ENCODE measurements at places on chromosomes 4 and X. TPM values are rescaled to one million over a fixed set of nuclear protein-coding genes. Genes with fewer than 3 reads are reported as not detected.

GRCh38 chr4:151940291-151940690, 179.5 kb upstream of the GATB start:
- DNase-seq = no peak

- peak; percentile 40 for DNase-seq
These were observed 25.1 kb upstream of the APLN start for GRCh38 chrX:129679901-129680300.

DNA sequence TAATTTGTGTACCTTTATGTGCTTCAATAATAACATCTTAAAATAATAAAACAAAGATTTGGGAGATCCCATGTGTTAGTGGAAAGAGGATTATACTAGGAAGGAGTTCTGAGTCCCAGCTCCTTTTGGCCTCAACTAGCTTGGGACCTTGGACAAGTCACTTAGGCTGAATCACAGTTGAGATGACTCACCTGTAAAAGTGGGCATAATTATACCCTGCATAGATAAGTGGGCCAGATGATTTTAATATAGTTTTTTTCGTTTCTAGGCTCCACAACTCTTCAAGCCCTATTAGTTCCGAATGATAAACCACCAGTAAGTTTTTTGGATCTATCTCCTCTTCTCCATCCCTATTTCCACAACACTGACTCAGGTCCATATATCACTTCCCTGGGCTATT, 131.8 kb downstream of the ENOX2 start:
- DNase-seq = peak; percentile 80

GRCh38 chrX:100477467-100477866, 67.4 kb upstream of the PCDH19 start:
- DNase-seq = no peak

- DNase-seq = peak; percentile 76
These were observed at the start of gene GABRQ for GRCh38 chrX:152637649-152638442. TSS of gene GABRQ (plus strand) at chrX:152637895. CDS start at chrX:152638203, 308 bp downstream.

The WDR44 gene
- 38.0 TPM for total RNA-seq

Data from M059J (cell line).